SW 1271 (cell line): ENCODE measurements at places on chromosomes 11 and 22.

DNA sequence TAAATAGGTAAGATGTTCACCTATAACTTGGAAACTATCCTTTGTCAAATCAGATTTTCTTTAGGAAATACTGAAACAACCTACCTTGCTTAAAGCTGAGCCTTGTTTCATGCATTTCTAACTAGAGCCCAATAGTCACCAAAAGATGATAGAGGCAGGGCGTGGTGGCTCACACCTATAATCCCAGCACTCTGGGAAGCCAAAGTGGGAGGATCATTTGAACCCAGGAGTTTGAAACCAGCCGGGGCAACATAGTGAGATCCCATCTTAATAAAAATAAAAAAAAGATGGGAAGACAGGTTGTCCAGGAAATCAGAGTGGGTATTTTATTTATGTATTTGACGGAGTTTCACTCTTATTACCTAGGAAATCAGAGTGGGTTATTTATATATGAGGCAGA, 38.3 kb downstream of the DDX6 start:
- no peak for DNase-seq

DNA sequence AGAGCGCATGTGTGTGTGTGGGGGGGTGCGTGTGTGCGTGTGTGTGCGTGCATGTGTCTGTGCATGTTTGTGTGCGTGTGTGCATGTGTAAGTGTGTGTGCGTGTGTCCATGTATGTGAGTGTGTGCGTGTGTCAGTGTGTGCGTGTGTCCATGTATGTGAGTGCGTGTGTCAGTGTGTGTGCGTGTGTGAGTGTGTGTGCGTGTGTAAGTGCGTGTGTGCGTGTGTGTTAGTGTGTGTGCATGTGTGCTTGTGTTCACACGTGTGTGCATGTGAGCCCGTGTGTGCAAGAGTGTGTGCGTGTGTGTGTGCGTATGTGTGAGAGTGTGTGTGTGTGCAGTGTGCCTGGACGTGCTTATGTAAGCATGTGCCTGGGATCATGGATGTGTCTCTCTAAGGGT, 14.7 kb upstream of the APOL6 start:
- DNase-seq = no peak

DNA sequence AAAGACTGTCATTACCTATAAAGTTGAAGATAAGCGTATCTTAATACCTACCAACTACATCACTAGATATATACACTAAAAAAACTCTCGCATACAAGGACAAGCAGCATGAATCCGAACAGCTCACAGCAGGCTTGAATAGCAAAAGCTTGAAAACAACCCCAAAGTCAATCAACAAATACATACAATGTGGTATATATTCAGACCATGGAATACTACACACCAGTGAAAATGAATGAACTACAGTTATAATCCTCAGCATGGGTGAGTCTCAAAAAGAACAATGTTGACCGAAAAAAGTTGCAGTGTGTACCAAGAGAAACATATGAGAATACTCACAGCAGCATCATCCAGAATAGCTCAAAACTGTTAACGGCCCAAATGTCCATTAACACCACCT, 25.2 kb downstream of the USP28 start:
- DNase-seq = no peak

DNA sequence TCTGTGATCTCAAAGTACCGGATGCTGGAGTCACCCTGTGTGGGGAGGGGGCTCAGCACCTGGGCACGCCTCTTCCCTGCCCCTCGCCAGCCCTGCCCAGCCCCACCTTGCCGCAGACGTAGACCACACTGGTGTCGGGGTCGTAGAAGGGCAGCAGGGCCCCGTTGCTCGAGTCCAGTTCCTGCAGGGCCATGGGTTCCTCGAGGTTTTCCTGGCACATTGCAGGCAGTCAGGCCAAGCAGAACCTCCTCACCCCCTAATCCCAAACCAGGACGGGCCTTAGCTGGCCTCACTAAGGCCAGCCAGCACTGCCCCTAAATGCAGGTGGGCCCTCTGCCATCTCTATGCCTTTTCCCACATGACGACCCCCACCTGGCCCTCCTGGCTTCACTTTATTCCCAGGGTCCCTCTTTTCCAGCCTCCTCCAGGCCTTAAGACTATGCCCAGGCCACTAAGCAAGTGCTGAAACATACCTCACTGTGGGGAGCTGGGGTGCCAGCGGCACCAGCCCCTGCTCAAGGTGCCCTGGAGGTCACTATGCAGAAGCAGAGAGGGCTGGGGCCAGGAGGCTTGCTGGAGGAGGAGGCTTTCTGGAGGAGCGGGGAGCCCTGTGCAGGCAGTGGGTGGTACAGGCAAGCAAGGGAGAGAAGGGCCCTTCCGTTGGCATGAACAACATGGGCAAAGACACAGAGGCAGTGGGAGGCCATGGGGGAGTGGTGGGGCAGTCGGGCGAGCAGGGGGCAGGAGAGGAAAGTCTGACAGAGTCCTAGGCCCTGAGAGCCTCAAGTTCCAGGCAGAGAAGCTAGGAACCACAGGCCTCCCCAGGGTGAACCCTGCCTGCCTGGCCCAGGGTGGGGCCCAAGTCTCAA, 2.8 kb downstream of the CORO1B start:
- no peak for DNase-seq

DNA sequence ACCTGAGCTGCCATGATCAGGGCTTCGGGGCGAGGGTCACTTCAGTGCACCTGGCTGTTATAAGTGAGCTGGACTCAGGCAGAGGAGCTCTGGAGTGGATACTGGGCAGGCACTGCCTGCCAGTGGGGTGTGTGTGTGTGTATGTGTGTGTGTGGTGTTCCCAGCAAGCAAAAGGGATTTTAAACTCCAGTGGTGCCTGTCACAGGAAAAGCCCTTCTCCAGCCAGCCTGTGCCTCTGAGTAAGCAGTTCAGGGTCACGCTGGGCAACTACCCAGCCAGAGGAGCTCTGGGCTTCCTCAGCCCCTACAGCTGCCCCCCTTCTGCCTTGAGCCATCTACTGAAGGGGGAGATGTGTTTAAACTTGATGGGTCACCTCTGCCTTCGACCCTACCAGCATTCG, 109.0 kb downstream of the OSBP2 start:
- no peak for DNase-seq

GRCh38 chr11:65423516-65424204, 1.1 kb downstream of the NEAT1 start:
- DNase-seq = no peak

DNA sequence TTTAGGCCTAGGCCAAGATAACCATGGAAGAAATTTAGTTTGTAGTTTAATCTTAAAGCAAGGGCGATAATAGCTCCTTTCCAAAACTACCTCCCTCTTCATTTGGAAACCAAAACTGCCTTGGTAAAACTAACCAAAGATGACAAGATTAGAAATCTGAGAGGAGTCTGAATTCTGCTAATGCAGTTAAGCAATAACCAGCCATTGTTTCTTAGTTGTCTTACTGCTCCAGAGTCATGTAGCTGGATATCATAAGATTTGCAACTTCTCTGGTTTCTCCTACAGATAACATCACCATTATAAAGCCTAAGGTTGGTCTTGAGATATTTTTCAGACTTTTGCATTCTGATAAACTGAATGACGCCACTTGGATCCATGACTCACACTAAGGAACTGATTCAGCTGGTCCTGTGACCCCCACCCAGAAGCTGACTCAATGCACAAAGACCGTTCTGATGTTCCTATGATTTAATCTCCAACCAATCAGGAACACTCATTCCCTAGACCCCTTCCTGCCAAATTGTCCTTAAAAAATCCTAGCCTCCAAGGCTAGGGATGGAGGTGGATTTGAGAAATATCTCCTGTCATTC, 200.8 kb downstream of the LUZP2 start:
- DNase-seq = no peak

- no peak for DNase-seq
Measured at GRCh38 chr11:77479746-77480352, 6.0 kb upstream of the PAK1 start.

DNA sequence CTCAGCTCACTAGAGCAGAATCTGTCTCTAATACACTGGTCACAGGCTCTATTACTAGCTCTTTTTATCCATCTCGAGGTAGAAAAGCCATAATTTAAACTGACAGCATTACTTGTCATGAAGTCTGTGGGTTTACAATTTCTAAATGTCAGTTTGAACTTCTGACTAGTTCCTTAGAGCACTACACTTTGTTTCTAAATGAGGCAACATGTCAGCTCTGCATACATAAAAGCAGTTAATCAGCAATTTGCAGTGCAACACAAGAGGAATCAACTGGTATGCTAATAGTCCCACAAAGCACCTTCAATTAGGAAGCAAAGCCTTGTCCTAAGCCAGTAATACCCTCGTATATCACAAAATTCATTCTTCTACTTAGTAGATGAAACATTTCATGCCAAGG, 321.3 kb downstream of the TTC28 start:
- no peak for DNase-seq

GRCh38 chr11:64545619-64546018, 45.4 kb upstream of the SLC22A12 start:
- no peak for DNase-seq

GRCh38 chr11:72758690-72759389, 6.6 kb upstream of the ARAP1 start:
- no peak for DNase-seq

DNA sequence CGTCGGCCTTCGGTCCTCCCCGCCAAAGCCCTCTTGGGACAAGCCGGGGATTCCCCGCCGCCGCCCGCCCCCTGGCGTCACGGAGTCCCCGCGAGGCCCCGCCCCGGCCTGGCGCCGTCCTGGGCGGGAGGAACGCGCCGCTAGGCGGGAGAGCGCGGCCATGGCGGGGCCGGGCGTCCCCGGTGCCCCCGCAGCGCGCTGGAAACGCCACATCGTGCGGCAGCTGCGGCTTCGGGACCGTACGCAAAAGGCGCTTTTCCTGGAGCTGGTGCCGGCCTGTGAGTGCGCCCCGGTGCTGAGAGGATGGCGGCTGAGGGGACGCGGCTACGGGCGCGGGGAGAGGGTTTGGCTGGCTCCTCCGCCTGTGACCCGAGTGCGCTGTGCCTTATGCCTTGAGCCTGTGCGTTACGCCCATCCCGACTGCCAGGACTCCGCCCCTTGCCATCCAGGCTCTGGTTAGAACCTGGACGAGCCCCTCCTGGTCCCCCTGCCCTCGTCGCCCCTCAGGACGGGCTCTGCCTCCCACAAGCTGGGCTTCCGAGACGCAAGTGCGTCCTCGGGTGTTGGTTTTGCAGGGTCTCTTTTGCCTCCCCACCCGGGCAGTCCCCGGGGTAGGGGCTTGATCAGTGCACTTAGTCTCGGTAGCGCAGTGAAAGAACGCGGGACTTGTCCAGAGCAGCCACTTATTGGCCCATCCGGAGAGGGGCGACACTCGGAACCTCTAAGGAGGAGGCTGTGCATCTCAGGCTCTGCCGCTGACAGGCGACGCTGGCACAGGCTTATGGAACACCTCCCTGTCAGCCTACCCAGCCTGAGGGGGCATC, at the start of gene ATG16L2:
ATG16L2 (plus strand) TSS at position 126 of the 824 bp plus-strand sequence; CDS start at position 161, 35 bp downstream.
- peak; percentile 72 for DNase-seq

DNA sequence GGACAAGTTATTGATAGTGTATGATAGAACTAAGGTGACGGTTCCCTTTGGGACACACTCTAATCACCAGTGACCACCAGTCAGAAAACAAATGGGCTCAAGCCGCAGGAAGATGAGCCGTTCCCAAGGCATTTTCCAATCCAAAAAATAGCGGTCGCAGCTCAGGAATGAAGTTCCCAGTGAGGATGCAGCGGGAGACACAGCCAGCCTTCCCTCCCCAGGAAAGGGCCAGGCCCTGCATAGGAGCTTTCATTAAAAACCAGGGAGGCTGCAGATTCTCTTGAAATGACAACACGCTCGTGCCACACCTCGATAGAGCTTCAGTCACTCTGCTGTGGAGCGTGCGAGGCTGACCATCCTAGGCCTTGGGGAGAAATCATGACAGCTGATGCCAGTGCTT, 65.8 kb upstream of the WNT7B start:
- DNase-seq = no peak

- DNase-seq = no peak
Measured at GRCh38 chr11:126722956-126723664, 277.5 kb downstream of the KIRREL3 start.

GRCh38 chr11:114291381-114291780, 4.8 kb upstream of the NNMT start:
- DNase-seq = no peak

DNA sequence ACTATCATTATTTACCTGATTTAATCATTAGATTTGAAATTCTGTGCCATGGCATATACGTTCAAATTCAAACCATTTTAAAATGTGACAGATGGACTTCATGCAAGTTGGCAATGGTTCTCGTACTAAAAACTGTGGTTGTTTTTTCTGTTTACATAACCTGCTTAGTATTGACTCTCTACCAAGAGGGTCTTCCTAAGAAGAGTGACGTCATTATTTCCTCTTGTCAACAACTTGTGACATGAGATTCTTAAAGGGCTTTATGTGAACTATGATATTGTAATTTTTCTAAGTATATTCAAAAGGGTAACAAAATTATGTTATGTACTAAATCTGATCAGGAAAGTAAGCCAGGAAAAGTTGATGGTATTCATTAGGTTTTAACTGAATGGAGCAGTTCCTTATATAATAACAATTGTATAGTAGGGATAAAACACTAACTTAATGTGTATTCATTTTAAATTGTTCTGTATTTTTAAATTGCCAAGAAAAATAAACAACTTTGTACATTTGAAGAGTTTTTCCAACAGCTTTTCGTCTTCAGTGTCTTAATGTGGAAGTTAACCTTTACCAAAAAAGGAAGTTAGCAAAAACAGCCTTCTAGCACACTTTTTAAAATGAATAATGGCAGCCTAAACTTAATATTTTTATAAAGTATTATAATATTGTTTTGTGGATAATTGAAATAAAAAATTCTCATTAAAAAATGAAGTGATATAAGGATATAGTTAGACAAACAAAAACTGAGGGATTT, 87.0 kb downstream of the GRK3 start:
- DNase-seq = no peak

DNA sequence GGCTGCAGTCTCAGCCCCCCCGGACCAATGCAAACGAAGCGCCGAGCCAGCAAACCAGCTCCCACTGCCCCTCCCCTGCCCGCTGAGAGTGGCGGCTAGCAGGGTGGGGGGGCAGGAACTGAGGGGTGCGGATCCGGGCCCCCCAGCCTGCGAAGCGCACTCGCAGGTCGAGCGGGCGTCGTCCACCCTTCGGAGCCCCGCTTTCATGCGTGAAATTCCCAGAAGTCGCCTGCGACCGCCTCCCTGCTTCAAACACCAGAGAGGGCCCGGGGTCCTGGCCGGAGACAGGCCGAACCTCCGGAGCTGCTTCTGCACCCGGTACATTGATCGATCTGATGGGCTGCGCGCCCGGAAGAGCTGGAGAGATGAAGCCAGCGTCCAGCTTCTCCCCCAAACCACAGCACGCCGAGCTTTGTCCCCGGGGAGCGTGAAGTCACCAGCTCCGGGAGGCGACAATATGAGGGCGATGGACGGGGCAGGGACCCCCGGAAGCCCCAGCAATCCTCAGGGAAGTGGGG, 646 bp upstream of the PATZ1 start:
- no peak for DNase-seq

- peak; percentile 7 for DNase-seq
Measured at GRCh38 chr11:58513747-58514367, 6.0 kb upstream of the OR5B21 start.
